ENCODE measurements at places on chromosomes 2 and 18. TPM values are rescaled to one million over a fixed set of nuclear protein-coding genes. Genes with fewer than 3 reads are reported as not detected.

PLCD4 gene
- 2.6 TPM for total RNA-seq

MARCO gene
- not detected for total RNA-seq

ABCB11 gene
- not detected for total RNA-seq

LOXL3 gene
- 28.0 TPM for total RNA-seq

B3GNT7 gene
- 0.11 TPM for total RNA-seq

DAW1 gene
- not detected for total RNA-seq

TMEM169 gene
- total RNA-seq: 0.66 TPM

RAB27B gene
- 22.2 TPM for total RNA-seq

TYMS gene
- 49.2 TPM for total RNA-seq

CACNB4 gene
- 0.33 TPM for total RNA-seq

ANKRD29 gene
- total RNA-seq: 2.3 TPM

TFPI gene
- 66.9 TPM for total RNA-seq

PLGLB1 gene
- total RNA-seq: 0.22 TPM

PKDCC gene
- 55.4 TPM for total RNA-seq

TLX2 gene
- total RNA-seq: not detected

SERPINB4 gene
- not detected for total RNA-seq

HOXD12 gene
- total RNA-seq: 0.33 TPM

SKOR2 gene
- total RNA-seq: not detected

AKAIN1 gene
- not detected for total RNA-seq

FOXI3 gene
- not detected for total RNA-seq

MC2R gene
- total RNA-seq: not detected

TNFAIP6 gene
- 67.4 TPM for total RNA-seq

CTNNA2 gene
- not detected for total RNA-seq

TSPYL6 gene
- total RNA-seq: not detected

PLEKHH2 gene
- total RNA-seq: 11.7 TPM

RAB6C gene
- total RNA-seq: under 0.01 TPM

FKBP1B gene
- 10.9 TPM for total RNA-seq

FAM228A gene
- total RNA-seq: under 0.01 TPM
